ENCODE measurements at places on chromosomes 11 and 22.
A peak's percentile ranks its signal among the peaks of the same experiment; 100 is the strongest.

DNA sequence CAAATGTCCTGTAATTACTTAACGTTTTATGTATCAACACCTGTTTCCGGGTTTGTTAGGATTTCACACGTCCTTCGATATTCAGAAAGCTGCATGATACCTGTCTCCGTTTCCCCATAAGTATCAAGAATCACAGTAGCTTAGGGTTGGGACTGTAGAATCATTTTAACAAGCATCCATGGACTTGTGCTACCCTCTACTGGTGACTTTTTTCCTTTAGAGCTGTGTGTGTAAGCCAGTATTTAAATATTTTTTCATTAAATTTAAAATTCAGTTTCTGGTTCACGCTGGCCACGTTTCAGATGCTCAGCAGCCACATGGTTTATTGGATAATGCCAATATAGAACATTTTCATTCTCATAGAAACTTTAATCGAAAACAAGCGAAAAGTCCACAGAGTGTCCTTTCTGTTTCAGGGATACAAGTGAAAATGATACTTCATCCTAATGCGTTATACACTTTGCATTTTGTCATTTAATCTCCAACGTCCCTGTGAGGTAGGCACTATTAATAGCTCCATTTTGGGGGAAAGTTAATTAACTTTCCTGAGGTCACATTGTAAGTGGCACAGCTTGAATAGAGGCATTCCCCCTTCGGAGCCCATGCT lies 61.5 kb upstream of the SLC25A18 start:
- no peak for DNase-seq

DNA sequence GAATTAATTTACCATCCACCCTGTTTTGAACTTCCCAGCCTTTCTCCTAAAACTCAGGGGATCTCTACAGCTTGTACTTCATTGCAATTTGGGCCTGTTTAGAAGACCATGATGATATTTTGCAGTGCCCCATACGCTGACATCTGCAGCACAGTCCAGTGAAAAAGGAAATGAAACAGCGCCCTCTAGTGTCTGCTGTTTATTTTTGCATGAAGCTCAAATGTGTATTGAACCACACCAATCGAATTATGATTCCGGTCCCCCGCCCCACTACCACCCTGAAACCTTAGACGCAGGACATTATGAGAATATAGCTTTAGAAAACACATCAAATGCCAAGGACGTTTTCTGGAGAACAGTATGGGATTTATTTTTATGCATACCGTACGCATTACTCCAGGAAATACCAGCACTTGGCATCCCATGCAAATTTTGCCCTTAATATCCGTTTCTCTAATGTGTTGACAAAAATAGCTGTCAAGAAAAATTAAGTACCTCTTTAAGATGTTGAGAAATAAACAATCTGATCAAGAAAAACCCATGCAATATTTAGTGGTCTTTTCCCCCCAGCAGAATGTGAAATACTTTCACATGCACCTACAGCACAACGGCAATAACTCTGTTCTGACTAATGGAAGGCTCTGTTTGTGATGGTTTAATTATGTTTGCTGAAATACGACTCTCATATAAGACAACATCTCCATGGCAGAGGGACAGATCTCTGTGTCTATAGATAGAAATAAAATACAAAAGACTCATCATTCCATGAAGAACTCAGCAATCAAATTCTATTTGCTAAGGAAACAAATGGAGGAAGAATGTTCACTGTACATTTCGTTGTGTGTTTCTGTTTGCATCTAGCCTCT lies 93.9 kb downstream of the TECTA start:
- peak; percentile 47 for DNase-seq

DNA sequence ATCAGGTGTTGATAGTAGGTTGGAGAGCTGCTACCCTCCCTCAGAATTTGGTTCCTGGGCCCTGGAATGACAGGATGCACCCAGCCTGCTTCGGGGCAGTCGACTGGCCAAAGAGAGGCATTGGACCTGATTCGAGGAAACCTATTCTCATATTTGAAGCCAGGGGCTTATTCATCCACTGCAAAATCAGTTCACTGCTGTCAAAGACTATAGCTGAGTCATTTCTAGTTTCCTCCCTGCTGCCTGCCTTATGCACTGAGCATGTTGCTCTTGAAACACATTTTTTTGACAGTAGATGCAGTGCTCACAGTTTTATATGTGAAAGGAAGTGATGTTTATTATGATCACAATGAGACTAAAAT lies 565.4 kb downstream of the ETS1 start:
- no peak for DNase-seq

DNA sequence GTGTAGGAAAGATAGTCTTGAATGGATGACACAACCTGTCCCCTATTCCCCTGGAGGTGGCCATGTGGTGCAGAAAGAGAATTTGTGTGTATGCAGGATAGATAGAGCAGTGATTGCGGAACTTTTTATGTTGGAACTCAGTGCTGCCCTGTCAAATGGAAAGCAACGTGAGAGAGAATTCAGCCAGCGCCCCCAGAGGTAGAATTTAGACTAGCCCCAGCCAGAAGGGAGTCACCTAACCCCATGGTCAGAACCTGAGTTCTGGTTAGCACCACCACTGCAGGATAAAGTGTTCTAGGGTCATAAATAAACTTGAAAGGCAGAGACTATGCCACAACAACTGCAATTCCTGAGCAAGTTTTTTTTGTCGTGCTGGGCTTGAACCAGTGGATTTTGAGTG lies 152.9 kb upstream of the GRIA4 start:
- DNase-seq, result no peak

DNA sequence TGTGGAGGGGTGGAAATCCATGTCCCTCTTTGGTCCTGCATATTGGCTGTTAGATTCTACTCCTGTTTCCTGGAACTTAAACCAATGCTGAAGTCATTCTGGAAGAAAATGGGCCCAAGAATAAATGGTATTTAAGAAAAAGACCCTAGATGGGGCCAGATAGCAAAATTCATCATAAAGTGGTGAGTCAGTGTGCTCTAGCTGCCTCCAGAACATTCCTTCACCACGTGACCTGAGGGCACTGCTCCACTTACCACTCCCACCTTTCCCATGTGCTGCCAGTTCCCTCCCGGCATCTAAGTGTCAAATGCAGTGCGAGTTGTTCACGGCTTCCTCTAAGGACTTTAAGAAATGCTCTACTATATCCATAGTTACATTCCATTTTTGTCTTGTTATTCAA lies 30.9 kb upstream of the NAP1L4 start:
- DNase-seq, result no peak

Measured in stimulated activated CD4-positive, alpha-beta T cell treated with anti-CD3 and anti-CD28 coated beads, Interleukin-4, amount 100 ng/mL, for 48 hours (primary cell).